Omental fat pad (tissue), 4 donors: ENCODE measurements at places on chromosomes 16 and 17. TPM values are rescaled to one million over a fixed set of nuclear protein-coding genes. Genes with fewer than 3 reads are reported as not detected.

DNA sequence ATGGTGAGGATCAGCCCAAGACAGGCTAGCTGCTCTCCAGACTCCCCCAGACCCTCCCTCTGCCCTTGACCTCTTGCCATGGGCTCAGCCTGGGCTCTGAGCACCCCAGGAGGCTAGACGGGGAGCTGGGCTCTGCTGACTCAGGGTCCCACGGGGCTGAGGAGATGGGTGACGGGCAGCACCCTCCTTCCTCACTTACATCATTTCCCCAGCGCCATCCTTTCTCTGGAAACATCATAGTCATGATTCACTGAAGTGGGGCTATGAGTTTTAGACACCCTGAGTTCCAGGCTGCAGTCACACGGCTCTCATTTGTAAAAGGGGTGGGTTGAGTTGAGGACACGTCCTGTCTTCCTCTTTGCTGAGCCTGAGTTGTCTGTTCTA, 3.0 kb upstream of the ITGAX start:
- DNase-seq, result no peak

DNA sequence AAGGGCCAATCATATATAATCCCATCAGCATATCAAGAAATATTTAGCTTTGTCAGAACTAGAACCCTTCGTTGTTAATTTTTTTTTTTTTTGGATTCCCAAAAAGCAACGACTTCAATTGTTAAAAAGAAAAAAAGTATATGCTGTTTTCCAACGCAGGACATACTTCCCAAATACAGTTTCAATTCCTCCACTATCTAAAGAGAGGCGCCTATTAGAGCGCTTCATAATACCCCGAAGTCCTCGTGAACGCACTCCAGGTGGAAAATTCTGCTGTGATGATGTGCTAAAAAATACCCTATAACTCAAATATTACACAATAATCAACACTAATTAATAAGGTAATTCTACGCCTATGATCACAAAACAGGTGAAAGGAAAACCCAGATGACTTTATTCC, 20.8 kb downstream of the GNA13 start:
- DNase-seq, result no peak

DNA sequence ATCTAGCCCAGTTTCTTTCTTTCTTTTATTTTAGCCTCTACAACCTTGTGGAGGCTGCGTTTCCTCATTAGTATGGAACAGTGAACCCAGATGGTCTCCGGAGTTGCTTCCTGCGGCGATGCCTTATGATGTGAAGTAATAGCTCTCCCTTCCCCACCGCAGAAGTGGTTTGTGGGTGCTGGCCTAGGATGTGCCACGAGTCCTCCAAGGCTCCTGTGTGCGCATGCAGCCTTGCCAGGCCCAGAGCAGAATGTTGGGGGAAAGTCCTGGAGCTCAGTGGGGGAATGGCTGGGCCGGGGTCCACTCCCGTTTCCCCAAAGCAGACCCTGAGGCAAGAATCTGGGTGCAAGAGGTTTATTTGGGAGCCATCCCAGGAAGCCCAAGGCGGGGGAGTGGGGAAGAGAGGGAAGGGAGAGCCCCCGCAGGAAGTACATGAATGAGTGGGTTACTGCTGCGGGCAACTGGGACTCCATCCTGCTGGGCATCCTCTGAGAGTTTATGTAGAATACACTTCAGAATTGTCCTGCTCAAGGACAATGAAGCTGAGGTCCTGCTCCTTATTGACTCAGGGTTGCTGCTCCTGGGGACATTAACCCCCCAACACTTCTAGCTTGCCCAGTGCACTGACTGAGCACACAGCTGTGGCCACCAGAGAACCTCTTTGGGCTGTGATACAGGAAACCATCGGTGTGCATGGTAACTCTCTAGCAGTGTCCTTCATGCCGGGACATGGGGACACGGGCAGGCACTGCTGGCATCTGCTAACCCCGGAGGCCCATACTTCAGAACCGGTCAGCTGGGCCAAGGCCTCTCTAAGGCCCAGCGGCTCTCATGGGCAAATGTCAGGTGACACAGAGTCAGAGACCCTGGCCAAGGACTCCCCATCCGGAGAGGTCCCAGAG, 3.7 kb upstream of the HCRT start:
- no peak for DNase-seq

GRCh38 chr17:55845385-55845784, 94.5 kb downstream of the PCTP start:
- peak; percentile 23 for DNase-seq

DNA sequence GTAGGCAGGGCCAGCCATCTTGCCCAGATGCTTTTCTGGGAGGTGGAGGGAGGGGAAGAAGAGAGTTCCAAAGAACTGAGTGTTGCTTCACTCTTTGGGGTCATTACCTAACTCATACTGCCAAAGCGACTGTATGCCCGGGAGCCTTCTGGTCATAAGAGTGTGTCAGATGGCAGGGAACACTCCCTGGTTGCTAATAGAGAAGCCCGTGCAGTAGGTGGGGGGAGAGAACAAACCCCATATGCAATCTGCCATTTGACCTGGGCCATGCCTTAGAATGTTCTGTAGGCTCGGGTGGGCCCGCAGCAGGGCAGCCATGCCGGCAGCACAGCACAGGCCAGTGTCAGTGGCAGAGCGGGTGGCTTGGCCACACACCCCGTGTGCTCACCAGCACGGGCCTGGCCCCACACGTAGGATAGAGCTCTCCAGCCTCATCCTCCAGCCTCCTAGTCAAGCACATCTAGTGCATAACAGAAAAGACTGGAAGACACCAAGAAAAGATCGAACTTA, 120.5 kb downstream of the SOCS1 start:
- no peak for DNase-seq

DNA sequence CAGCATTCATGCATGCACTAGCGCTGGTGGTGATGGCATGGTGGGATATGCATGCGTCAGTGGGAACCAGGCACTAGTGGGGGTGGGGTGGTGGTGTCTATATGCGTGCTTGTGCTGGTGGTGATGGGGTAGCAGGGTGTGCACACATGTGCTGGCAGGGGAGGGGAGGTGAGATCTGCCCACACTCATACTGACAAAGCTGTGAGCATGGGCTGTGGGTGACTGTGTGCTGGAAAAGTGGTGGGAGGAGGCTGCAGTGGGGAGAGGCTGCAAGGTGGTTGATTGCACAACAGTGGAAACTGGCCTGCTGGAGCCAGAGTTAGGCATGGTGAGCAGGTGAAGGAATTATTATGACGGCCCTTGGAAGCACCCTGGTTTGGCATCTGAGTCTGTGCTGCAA, 31.3 kb upstream of the TEKT1 start:
- DNase-seq, result no peak

DNA sequence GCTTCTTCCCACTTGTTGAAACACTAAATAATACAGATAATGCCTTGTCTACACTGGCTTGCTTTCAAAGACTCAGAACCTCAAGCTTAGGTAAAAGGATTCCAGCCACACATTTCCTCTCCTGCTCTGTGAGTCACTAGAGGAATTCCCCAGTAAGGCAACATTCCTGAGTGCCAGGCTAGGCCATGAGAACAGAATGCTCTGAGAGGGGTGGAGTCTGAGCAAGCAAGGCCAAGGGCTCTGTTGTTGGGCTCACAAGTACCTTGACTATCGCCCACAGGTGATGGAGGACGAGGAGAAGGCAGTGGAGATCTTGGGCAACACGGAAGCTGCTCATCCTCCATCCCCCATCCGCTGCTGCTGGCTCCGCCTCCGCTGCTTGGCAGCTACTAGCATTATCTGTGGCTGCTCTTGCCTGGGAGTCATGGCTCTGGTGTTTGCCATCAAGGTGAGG, 6.7 kb upstream of the PHKG2 start:
- no peak for DNase-seq

DNA sequence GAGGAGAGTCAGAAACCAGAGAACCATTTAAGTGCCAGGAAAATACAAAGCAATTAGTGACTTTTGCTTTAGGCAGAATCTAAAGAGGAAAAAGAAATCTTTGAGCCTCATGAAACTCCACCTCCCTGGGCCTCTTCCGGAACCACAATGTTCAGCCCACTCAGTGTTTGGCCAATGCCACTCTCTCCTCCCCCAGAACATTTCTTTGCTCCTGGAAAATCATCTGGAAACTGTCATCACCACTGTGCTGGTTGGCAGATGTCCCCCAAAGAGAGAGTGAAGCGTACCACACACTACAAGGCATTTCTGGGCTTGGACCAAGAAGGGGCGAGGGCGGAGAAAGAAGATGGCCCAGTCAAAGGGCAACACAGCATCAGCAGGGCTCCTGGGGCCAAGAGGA, 7.1 kb upstream of the SOX9 start:
- no peak for DNase-seq

DNA sequence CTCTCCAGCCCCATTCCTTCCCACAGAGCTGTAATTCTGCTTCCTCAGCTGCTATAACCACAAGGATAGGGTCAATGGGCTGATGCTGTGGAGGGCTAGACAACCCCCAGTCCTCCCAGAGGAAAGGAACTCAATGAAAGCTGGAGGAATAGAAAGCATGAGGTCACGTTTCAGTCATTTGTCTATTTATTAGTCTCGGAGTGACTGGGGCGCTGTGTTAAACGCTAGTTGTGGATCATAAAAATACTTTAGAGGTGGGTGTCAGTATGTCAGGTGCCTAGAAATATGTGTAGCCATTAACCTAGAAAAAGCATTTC, 787 bp upstream of the CCL3L1 start:
- no peak for DNase-seq

- DNase-seq, result no peak
These were observed 21.8 kb upstream of the FOXK2 start for GRCh38 chr17:82497483-82498405.

DNA sequence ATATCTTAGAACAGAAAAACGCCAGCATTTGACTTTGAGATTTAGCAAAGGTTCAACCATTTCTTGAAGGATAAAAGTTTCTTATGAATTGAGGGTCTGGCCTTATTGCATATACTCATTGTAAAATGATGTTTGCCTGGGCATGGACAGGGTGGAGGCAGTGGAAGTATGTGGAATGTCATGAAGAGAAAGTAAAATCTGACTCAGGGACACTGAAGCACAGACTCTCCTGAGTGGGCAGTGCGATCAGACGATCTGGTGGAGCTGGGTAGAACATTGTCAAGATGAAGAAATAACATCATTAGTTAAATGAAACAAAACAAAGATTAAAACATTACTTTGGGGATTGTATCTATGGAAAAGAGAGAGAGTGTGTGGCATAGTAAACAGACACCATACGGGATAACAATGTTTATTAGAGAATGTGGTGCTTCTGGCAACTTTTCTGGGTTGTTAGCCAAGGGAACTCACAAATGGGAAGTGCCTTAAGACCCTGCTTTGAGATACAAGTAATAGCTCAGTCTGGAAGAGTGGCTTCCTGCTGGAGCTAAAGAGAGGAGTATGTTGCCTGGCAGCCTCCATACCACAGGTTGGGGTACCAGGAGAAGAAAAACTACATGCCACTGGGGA, 4.4 kb downstream of the MAP3K3 start:
- no peak for DNase-seq

GRCh38 chr17:39194089-39194984, 3.1 kb downstream of the CACNB1 start:
- no peak for DNase-seq

DNA sequence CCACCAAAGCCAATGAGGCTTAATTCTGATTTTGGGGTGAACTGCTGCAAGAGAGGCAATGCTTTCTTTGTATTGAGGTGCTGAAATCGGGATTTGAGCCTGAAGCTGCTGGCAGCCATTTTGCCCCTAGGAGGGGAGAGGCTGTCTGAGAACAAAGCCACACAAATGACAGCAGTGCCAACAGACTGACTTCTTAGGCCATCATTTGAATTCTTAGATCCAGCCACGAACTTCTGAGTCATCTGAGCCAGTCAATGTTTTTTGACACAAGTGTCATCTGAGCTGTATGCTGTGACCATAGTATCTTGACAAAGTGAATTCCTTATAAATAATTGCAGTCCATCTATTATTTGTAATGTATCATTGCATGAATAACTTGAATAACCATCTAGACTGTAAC, 29.0 kb downstream of the HYDIN start:
- no peak for DNase-seq

- DNase-seq, result no peak
These were observed 48.3 kb downstream of the ARHGAP23 start for GRCh38 chr17:38476549-38476948.

DNA sequence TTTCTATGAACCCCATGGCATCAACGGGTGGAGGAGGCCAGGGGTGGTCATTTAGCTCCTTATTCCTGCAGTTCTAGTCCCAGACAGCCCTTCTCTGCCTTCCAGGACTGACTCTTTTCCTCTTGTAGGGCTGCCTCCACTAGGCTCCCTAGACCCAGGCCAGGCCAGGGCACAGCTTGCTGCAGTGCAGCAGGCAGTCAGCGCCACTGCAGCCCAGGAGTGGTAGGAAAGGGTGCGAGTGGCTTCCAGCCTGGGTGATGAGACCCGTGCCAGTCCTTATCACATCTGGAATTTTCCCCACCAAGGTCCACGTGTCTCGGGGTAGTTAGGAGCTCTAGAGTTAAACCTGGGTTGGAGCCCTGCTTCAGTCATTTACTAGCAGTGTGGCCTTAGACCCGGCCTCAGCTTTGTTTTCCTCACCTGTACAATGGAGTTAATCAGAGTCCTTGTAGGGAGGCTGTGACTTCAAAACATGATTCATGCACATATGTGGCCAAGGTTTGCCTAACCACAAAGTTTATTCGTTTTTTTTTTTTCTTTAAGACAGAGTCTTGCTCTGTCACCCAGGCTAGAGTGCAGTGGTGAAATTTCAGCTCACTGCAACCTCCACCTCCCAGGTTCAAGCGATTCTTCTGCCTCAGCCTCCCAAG, 4.7 kb downstream of the SLC5A11 start:
- no peak for DNase-seq

DNA sequence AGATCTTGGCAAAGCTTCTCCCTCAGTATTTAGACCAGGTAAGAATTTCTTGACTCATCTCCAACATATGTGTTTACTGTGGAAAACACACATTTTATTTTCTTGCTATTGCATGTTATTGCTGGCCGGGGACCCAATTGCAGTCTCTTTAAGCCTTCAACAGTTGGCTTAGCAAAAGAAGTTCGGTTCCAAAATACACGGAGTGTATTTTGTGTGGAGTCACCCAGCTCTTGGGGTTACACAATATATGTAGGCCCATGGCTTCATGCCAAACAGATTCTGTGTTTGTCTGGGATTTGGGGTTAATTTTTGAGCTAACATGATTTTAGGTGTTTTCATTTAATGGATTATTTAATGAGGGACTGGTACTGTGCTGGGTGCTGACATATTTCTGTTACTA, 4.0 kb downstream of the ALDH3A2 start:
- no peak for DNase-seq

GRCh38 chr17:82876602-82877379, 37.0 kb upstream of the ZNF750 start:
- DNase-seq, result no peak

- DNase-seq, result no peak
These were observed 29.0 kb upstream of the KPNB1 start for GRCh38 chr17:47620503-47621245.

DNA sequence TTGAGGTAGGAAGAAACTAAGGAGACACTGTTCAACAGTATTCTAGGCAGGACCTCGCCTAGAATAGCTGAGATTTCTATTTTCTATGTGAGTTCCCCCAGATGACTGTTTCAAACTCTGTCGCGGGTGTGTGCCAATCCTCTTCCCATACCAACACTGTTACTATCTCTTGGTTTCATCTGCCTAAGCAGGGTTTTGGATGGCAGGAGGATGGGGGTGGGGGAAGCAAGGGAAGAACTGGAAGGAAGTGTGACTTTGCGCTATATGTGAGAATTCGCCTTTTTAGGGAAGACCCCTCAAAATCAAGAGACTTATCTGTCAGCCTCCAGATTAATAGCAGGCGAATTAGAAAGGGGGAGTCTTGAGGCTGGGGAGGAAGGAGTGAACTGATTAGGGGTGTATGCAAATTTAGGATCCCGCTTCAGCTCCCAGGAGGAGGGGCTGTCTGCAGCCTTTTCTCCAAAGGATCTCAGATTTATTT, 521 bp upstream of the G6PC3 start:
- no peak for DNase-seq

Gene PPP1R27
- total RNA-seq, result not detected

Gene SCPEP1
- 80.9 TPM for total RNA-seq

Gene DDX28
- total RNA-seq, result 6.4 TPM

Gene DHRS7C
- not detected for total RNA-seq

Gene GJC1
- total RNA-seq, result 10.1 TPM
